ENCODE measurements at places on chromosomes 7 and 10.

DNA sequence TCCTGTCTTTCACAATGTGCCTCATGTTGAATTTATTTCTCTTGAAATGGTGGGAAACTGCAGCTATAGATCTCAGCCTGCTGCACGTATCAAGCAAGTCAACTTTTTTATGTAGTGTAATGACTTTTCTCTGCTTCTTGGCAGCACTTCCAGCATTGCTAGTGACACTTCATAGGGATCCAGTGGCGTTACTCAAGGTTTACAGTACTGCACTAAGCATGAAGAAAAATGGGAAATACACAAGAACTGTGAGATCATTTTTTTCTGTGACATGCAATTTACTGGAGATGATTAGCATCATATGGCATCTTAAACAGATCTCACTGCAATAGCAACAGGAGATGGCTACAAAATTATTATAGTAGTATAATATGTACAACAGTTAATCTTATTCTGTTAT, 90.9 kb downstream of the POLR1F start:
- no peak for DNase-seq

GRCh38 chr7:124022551-124022950, 10.3 kb downstream of the TMEM229A start:
- no peak for DNase-seq

GRCh38 chr7:2667843-2668242, 20.2 kb upstream of the AMZ1 start:
- DNase-seq: no peak

DNA sequence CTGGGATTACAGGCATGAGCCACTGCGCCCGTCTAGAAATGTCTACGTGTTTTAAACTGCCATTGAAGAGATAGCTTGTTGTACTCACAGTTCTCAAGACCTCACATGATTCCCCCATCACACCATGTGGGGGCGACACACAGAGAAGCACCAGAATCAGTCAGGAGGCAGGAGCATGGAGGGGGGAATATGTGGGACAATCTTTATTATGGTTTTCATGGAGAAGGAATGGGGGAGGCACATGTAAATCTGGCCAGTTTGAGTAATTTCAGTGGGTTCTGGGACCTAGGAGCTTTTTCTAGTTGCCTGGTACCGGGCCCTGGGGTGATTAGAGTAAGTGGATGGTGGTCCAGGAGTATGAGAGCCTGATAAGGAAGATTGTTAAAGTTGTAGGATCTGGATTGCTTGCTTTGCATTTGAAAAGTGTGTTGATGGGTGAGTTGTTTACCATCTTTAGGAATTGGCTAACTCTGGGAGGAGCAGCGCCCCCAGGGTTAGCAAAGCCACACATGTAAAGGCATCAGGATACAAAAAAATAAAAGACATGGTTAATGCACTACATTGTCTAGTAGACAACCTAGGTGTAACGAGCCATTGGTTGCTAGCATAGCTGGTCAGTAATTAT, 85.4 kb upstream of the SLC13A1 start:
- no peak for DNase-seq

DNA sequence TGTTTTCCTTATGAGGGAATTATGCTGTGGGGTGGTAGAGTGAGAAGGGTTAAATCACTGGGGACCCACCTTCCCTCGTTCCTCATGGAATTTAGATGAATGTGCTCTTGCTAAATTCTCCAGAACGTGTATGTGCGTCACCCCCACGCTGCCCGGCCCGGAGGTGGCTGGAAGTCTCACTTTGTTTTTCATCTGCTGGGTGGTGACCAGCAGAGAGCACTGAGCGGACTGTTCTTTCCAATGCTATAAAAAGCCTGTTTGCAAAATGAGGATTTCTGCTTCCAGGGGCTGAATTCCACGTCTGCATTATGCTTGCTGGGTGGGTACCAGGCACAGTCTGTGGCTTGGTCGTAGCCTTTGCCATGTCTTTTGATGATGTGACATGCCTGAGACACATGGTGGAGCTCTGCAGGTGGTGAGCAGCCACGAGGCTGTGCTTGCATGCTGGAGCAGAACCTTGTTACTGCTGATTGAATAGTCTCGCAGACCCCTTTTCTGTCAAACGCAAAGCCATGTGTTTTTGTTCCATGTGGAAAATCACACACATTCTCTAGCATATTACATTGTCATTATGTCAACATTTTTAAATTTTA, 31.9 kb upstream of the INSYN2A start:
- DNase-seq: no peak

- no peak for DNase-seq
These were observed 173.9 kb upstream of the GRM3 start for GRCh38 chr7:86469680-86470295.

DNA sequence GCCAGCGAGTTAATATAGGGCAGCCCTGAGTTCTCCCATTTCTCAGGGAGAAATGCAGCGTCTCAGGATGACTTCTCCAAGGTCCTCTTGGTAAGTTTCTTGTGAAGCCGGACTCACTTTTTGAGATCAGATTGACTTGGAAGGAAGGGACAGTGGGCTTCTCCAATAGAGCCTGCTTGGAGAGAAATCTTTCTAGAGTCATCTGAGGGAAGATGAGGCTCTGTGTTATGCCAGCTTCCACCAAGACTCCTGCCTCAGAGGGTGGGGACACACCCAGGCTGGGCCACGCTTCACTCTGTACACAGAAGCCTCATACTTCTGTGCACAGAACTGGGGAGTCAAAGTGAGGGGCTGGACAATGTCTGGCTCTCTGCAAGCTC, 5.6 kb downstream of the C10orf105 start:
- no peak for DNase-seq

- DNase-seq: no peak
These were observed 544.1 kb downstream of the SORCS3 start for GRCh38 chr10:105185161-105185560.

DNA sequence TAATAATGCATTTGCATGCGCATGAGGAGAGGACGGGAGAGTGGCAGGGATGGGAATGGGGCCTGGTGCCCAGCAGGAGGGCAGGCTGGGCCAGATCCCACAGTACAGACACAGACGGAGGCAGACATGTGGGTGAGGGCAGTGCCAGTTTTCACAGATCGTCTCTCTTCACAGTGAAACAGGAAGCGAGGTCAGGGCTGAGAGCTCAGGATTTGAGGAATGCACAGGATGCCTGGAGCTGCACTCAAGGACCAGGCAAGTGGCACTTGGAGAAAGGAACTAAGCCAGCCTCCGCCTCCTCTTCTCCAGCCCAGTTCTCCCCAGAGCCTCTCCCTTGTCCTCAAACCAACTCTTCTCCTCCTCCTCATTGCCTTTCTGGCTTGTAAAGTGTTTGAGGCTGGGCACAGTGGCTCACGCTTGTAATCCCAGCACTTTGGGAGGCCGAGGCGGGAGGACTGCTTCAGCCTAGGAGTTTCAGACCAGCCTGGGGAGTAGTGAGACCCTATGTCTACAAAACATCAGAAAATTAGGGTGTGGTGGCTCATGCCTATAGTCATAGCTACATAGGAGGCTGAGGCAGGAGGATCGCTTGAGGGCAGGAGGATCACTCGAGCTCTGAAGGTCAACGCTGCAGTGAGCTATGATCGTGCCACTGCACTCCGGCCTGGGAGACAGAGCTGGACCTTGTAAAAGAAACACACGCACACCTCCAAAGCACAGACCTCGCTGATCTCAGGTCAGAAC, 115.2 kb downstream of the HIP1 start:
- DNase-seq: no peak

GRCh38 chr10:74889662-74889998, 63.2 kb downstream of the KAT6B start:
- DNase-seq: no peak

GRCh38 chr10:46550795-46551700, 5.4 kb downstream of the GPRIN2 start:
- no peak for DNase-seq

- no peak for DNase-seq
These were observed 41.4 kb downstream of the AFAP1L2 start for GRCh38 chr10:114362826-114363355.

All from stimulated activated CD8-positive, alpha-beta memory T cell treated with anti-CD3 and anti-CD28 coated beads, Interleukin-4, amount 100 ng/mL, for 1 hour (primary cell).